ENCODE measurements at places on chromosomes 7 and 10.

DNA sequence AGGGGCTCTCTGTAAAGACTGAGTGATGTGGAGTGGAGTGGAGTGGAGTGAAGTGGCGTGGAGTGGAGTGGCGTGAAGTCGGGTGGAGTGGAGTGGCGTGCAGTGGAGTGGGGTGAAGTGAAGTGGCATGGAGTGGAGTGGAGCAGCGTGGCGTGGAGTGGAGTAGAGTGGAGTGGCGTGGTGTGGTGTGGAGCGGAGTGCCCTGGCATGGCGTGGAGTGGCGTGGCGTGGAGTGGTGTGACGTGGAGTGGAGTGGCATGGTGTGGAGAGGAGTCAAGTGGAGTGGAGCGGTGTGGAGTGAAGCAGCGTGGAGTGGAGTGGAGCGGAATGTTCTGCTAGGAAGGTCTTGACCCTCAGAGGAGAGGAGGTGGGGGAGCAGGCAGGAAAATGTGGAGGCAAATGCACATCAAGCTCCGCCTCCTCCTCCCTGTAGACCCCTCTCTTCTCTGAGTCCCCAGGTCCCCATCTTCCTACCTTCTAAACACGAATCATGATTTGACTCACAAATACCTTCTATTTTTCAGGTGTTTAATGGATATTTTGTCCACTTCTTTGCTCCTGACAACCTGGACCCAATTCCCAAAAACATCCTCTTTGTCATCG lies 19.9 kb downstream of the ITIH2 start:
- DNase-seq = no peak

- DNase-seq = no peak
These were observed 7.7 kb downstream of the PLAC9 start for GRCh38 chr10:80140251-80140650.

- DNase-seq = no peak
These were observed 96.8 kb upstream of the AGR3 start for GRCh38 chr7:16978358-16979244.

DNA sequence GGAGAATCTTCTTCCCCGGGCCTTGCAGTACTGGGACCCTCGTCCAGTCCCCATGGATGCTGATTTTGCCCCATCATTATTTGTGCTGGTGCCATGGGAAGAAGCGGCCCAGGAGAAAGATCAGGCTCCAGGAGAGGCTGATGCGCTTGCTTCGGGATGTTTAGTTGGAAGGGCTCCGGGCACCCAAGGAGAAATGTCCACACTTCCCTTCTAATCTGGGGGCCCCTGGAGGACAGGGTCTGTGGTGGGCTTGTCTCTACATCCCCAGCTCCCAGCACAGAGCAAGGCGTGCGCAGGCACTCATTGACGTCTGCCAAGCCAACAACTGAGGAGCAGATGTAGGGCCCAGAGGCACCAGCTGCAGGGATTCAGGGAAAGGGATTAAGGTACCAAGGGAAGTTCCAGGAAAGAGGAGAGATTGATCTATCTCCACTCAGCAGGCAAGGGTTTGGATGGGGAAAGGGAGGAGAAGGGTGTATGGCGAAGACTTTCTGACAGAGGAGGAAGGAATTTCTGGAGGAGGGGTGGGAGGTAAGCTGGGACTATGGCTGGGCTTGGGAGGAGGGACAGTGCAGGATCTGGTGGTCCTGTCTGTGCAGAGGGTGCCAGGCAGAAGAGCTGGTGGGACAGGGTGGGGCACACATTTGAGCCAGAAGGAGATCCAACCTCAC lies 38.7 kb upstream of the LEP start:
- no peak for DNase-seq

- no peak for DNase-seq
These were observed 6.2 kb upstream of the OR6B1 start for GRCh38 chr7:143993924-143994323.

DNA sequence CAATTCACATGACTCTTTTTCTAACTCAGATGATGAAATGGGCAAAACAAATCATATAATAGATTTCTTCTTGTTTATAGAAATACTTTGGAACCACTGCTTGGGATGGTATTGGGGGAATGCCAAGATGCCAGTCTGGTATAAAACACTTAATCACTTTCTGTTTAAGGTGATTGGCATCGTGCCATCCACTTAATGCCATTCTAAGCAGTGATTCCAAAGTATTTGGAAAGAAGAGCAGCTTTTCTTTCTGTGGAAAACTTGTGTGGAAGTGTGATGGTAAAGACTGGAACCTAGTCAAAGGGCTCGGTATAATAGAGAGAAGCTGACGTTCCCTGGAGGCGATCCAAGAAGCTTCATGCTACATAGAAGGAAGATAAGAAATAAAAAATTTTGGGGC lies 120.6 kb downstream of the TMEM26 start:
- no peak for DNase-seq

- DNase-seq = no peak
These were observed 4.7 kb upstream of the CREB5 start for GRCh38 chr7:28407651-28408050.

GRCh38 chr10:93493162-93493561 lies 3.2 kb upstream of the CEP55 start:
- no peak for DNase-seq

DNA sequence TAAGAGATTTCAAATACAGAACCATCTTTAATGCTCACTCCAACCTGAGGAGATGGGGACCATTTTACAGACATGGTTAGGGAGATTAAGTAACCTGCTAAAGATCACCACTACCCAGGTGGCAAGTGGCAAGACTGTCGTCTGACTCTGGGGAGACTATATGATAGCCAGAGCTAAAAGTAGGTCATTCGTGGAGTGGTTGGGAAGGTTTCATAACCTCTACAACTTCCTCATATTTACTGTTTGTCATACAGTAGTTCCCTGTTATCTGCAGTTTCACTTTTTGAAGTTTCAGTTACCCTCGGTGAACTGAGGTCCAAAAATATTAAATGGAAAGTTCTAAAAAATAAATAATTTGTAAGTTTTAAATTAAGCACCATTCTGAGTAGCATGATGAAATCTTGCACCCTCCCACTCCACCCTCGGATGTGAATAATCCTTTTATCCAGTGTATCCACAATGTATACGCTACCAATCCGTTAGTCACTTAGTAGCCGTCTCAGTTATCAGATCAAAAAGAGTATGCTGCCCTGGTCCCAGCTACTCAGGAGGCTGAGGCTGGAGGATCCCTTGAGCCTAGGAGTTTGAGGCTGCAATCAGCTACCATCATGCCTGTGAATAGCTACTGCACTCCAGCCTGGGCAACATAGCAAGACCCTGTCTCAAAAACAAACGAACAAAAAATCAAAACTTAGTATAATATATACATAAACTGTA lies 14.9 kb upstream of the LGI1 start:
- DNase-seq = no peak

GRCh38 chr10:1410032-1410431 lies 327.3 kb downstream of the ADARB2 start:
- DNase-seq = no peak
